ENCODE measurements at places on chromosomes 1 and 21.

DNA sequence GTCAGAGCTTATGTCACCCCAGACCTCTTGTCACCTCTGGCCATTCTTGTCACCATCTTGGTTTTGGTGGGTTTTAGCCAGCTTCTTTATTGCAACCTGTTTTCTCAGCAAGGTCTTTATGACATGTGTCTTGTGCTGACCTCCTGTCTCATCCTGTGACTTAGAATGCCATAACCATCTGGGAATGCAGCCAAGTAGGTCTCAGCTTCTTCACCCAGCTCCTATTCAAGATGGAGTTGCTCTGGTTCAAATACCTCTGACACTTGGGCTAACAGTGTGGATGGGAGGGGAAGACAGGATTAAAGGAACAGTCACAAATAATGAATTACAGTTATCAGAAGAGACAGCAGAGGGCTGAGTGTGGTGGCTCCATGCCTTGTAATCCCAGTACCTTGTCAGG lies 30.5 kb upstream of the PIK3CD start:
- DNase-seq = no peak

DNA sequence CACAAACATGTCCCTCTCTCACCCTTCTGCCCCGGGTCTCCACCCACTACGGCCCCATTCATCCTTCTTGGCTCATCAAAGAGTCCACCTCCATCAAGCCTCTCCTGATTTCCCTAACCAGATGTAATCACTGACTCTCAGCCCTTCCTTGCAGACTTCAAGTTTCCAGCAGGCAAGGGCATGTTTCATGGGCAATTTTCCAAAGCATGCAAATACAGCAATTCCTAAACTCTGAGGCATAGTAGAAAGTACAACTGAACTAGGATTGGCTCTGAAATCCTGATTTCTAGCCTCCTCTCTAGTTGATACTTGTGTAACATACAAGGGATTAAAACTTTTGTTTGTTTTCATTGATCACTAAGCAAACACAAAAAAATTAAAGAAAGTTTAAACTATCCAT lies 109.1 kb upstream of the GADD45A start:
- DNase-seq = no peak

GRCh38 chr1:54253480-54253879 lies 53.5 kb downstream of the MRPL37 start:
- peak; percentile 95 for DNase-seq

DNA sequence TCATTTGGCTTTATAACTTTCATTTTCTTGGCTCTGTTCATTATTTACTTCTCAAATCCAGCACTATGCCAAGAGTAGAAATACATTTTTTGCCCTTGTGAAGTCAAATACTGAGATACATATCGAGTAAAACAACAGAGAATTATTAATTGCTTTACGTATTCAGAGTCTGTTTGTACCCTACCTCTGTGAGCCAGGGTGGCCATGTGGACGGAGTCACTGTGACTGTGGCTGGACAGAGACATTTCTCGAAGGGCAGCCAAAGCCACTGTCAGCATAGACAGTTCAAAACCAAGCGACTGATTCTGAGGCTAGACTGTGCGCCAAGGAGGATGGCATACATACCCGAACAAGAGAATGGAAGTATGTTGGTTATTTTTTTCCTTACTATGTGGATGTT lies 391.0 kb upstream of the PROX1 start:
- no peak for DNase-seq

- DNase-seq = peak; percentile 97
Observed at GRCh38 chr1:17553975-17554700, 14.6 kb downstream of the ARHGEF10L start.

DNA sequence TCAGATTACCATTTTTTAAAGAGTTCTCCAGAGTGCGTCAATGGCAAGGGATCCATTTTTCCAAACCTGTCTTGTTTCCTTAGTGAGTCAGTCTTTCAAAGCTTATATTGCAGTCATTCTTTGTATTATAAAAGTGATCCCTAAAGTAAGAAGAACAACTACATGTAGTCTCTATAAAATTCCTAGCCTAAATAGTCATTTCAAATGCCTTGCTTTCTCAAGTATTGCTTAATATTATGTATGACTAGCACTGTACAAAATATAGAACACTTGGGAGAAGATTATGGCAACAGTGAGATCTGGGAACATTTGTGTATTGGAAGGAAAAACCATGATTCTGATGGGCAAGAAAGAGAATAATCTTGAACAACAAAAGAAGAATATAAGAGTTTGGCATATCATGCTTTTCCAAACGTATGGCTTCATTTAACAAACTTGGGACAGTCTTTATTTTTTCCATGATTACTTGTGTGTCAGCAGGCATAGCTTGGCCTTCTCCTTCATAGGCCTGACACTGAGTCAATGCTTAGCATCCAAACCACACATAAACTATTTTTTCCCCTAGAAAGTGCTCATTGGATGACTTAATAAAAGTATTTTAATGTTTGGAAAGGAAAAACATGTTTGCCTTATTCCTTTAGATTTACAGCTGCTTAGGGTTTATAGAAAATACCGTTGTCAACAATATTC lies 547.4 kb downstream of the LTN1 start:
- no peak for DNase-seq

Measured in islet precursor cell (in vitro differentiated cells).